ENCODE measurements at places on chromosomes 6 and 20. TPM values are rescaled to one million over a fixed set of nuclear protein-coding genes. Genes with fewer than 3 reads are reported as not detected.

Gene OR2B6
- not detected for total RNA-seq

Gene ADGRF1
- not detected for total RNA-seq

- DNase-seq, result no peak
Measured at GRCh38 chr6:50663806-50664205, 49.5 kb upstream of the TFAP2D start.

DNA sequence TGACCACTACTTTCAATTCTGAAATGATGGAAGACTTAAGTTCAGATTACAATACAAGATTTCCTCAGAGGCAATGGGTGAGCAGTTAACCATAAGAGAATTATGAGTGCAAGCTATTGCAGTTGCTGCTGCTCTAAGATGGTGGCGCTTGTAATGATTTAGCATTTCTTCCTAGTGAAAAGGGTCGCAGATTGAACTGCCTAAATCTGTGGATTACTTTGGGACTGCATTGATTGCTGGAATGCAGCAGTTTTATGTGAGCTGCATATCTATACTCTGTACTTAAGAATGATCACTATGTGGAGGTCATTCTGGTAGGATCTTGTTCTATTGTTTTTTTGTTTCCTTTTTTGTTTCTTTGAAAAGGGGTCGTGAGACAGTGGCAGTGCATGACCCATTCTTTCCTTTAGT, 5.3 kb downstream of the SCAF8 start:
- no peak for DNase-seq

GRCh38 chr6:25089442-25089841, 153.7 kb upstream of the RIPOR2 start:
- no peak for DNase-seq
